ENCODE measurements at places on chromosomes 5 and 9.

DNA sequence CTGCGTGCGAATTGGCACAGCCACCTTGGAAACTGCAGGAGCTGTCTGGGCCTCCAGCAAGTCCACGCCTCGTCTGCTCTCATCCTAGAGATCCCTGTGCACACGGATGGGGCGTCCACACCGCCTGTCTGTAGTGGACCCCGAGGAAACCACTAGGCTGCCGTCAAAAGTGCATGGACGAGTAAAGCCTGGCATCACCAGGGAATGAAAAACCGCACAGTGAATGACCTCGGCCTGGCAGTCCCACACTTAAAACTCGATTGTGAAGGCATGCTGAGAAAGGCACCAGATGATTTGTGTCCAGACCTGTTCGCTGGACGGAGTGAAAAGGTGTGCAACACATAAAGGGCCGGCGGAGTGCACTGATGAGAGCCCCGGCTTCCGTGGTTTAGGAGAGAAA lies 50.8 kb downstream of the MRPL36 start:
- no peak for DNase-seq

- DNase-seq: no peak
Observed at GRCh38 chr9:21969951-21970799, 24.0 kb downstream of the CDKN2A start.

DNA sequence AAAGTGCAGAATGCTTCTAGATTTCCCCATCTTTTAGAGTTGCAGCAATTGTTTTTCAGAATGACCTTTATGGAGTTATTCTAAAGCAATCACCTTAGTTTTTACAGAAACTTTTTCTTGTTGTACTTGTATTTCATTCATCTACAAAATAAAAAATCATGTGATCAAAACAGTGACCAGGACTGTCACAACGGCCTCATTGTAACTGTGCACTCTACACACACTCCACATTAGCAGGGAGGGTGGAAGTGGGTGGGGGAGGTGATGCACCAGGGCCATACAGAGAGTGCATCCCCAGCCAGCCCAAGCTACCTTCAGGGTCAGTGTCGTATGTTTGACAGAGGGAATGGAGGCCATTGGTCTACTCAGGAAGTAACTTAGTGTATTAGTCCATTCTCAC lies 26.9 kb downstream of the EGFLAM start:
- DNase-seq: no peak

DNA sequence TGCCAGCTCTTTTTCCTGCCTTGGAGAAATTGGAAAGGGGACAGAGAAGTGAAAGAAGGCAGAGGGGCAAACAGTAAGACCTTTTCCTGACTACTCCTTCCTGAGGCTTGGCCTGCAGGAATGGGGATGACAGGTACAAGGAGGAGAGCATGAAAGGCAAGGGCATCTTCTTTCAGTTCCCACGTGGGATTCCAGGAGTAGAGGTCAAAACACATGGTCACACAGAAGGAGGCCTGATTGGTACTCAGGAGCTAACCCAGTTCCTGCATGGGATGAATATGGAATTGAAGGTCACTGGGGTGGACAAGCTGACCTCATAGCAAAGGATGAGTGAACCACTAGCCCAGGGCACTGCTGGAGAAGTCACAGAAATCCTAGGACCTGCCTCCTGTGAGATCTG lies 112.5 kb upstream of the ZNF366 start:
- no peak for DNase-seq

DNA sequence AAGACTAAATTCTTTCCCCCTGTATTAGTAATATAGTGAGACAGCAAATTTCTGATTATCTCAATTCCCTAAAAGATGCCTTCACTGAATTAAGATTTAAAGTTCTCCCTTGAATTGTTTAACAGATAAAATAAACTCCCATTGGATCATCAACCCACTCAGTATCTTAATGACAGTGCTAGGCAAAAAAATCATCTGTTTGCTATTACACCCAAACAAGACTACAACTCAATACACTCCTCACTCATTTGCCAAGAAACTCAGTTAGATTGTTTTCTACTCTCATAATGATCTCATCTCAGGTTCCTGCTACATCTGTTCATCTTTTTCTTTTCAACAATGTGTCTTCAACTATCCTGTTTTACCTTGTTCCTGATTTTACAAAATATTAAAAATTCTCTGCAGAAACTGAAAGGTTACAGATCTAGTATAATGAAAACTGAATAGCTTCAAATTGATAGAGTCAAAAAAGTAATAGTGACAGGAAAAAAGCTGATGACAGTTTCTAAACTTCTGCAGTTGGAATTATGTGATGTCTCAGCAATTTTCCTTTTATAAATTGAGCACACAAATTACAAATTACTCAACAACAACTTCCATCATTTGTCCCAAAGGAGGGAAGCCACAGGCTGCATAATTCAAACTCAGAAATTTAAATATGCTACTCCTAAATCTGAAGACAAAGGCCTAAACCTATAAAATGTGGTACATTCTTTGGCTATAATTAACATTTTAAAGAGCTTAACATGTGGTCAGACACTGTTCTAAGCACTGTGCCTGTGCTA lies 39.4 kb downstream of the HOMER1 start:
- DNase-seq: no peak

DNA sequence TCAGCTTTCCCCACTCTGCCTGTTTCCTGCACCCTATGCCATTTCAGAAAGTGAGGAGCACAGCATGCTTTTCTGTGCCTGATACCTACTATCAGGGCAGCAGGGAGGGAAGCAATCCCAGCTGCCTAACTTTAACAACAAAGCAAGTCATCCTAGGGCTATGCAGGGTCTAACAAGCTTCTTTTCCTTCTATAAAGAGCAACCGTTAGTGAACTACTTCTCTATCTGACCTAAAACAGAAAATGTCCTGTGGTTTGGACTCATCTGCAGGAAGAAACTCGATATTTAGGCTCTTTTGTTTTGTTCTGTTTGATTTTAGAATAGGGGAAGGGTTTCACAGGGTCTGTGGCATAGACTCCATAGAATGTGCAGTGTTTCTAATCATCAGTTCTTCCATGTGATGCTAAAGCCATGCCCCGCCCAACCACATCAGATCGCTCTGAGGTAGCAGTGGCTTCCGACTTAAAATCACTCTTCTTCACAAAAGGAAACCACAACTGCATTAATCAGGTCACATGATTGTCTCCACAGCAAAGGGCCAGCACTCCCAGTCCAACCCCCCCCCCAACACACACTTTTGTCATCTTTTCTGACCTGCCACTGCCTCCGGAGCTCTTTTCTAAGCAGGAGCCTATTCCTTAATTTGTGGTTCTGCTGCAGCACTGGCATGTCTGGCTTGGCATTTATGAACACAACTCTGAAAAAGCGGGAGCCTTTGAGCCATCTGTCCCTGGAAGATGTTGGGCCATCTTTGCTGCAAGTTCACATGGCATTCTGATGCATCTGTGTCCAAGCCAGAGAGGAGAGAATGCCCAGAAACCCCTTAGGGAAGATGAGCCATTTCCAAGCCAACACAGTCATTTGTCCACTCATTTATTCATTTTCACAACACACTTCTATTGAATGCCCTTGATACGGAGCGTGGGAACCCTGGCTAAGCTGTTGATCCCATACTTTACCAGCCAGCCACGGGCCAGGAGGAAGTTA lies 71.6 kb downstream of the CFAP90 start:
- no peak for DNase-seq

- no peak for DNase-seq
Observed at GRCh38 chr5:172565931-172566665, 75.0 kb upstream of the NEURL1B start.

GRCh38 chr5:137440795-137441194 lies 58.3 kb downstream of the SPOCK1 start:
- no peak for DNase-seq

- no peak for DNase-seq
Observed at GRCh38 chr9:4334410-4334813, 34.5 kb upstream of the GLIS3 start.

GRCh38 chr9:110148384-110148783 lies 59.6 kb downstream of the C9orf152 start:
- no peak for DNase-seq

DNA sequence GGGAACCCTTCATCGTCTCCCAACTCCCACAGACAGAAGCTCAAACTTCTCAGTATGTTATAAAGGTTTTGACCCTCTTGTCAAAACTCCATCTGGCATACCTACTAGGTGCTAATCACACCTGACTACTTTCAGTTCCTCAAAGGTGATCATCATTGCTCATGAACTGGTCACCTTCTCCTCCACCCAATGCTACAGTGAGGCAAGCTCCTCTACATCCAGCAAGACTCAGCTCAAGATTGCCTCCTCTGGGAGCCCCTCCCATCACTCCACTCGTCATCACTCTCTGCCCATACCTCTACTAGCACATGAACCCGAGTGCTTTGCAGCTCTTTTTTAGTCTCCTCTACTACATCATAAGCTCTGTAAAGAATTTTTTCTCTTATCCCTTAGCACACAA lies 102.4 kb downstream of the LPAR1 start:
- no peak for DNase-seq

GRCh38 chr5:154318691-154319090 lies 127.1 kb upstream of the SAP30L start:
- DNase-seq: no peak

- no peak for DNase-seq
Observed at GRCh38 chr5:141879941-141880738, 1.9 kb upstream of the PCDH1 start.

GRCh38 chr9:36341936-36342577 lies 58.0 kb downstream of the RNF38 start:
- no peak for DNase-seq

GRCh38 chr9:87350915-87351314 lies 146.8 kb upstream of the DAPK1 start:
- DNase-seq: no peak

DNA sequence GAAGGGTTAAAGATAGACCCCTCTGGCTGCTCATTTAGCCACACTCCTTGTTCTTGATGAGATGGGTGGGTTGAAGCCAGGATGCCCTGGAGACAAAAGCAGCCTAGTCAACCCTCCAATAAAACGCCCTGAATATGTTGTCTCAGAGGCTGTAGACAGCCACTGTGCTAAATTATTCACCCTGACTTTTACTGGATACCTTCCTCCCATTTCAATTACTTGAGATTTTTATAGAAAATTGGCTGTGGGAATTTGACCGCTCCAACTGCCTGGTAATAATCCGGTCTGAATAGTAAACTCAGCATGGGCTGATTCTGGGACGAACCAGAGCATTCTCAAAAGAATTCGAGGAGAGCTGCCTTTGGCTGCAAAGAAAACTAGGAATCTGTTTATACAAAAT lies 104.2 kb downstream of the SNX18 start:
- DNase-seq: no peak

Measured in HEK293T (cell line).